ENCODE measurements at places on chromosomes 7 and 10.

- no peak for DNase-seq
These were observed 100.3 kb downstream of the HGF start for GRCh38 chr7:81669476-81670105.

GRCh38 chr10:61701706-61702105 lies 39.0 kb downstream of the CABCOCO1 start:
- DNase-seq = no peak

- peak; percentile 69 for DNase-seq
These were observed 3.7 kb upstream of the IL2RA start for GRCh38 chr10:6065835-6066234.

GRCh38 chr7:105454095-105454747 lies 65.5 kb upstream of the SRPK2 start:
- peak; percentile 84 for DNase-seq

DNA sequence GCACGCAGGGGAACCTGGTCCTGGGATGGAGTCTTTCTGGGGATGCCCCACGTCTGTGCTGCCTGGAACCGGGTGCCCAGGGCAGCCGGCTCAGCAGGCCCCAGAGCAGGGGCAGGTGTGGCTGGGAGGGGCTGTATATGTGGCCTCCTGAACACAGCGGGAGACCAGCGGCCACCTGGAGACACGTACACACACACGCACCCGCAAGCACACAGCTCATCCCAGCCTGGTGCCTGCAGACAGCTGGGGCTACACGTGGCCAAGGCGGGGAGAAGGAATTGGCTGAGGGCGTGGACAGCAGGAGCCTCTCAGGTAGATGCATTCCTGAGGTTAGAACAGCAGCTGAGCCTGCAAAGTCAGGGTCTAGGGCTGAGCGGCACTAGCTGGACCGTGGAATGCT lies 14.0 kb downstream of the ADAM8 start:
- no peak for DNase-seq

Measured in iris pigment epithelial cell (primary cell).